ENCODE measurements at places on chromosomes 1 and 21. TPM values are rescaled to one million over a fixed set of nuclear protein-coding genes. Genes with fewer than 3 reads are reported as not detected.

Gene CTBS
- 7.0 TPM for polyA plus RNA-seq

Gene PTPRC
- 1.3 TPM for polyA plus RNA-seq

Gene SPRR1B
- polyA plus RNA-seq = not detected

Gene SESN2
- polyA plus RNA-seq = 0.11 TPM

Gene RUNX3
- not detected for polyA plus RNA-seq

Gene STUM
- polyA plus RNA-seq = 0.35 TPM

Gene SH3D21
- polyA plus RNA-seq = 0.73 TPM

Gene NUF2
- 2.9 TPM for polyA plus RNA-seq

Gene S100A7
- polyA plus RNA-seq = not detected

Gene S100A8
- not detected for polyA plus RNA-seq

Gene PYHIN1
- not detected for polyA plus RNA-seq

Gene RHBDL2
- polyA plus RNA-seq = 0.20 TPM

Gene EPHA10
- polyA plus RNA-seq = not detected

Gene MAD2L2
- 13.7 TPM for polyA plus RNA-seq

Gene CATSPERE
- polyA plus RNA-seq = not detected

Gene ZBTB18
- polyA plus RNA-seq = 16.8 TPM

Gene ARHGEF19
- polyA plus RNA-seq = not detected

Gene C1QC
- polyA plus RNA-seq = 0.56 TPM

Gene MX2
- not detected for polyA plus RNA-seq

Gene C1orf116
- not detected for polyA plus RNA-seq

Gene A3GALT2
- polyA plus RNA-seq = not detected

Gene ERO1B
- 13.6 TPM for polyA plus RNA-seq

Gene CELA2A
- polyA plus RNA-seq = not detected

Gene FTCD
- polyA plus RNA-seq = not detected

Gene SPATA45
- polyA plus RNA-seq = 1.7 TPM
